ENCODE measurements at places on chromosomes 6 and 20. TPM values are rescaled to one million over a fixed set of nuclear protein-coding genes. Genes with fewer than 3 reads are reported as not detected.

MYLK2 gene
- 0.66 TPM for total RNA-seq

SOX4 gene
- total RNA-seq, result 9.2 TPM

RAD21L1 gene
- total RNA-seq, result not detected

ARMH2 gene
- not detected for total RNA-seq

GJA10 gene
- total RNA-seq, result not detected

MAN1A1 gene
- total RNA-seq, result 0.03 TPM

HLA-G gene
- total RNA-seq, result not detected

NOTCH4 gene
- total RNA-seq, result 0.74 TPM

PHF3 gene
- total RNA-seq, result 9.4 TPM

Measured in A549 treated with GW870086 at 1 μM for 4 hours (cell line).